Midbrain (tissue), 1 donor: ENCODE measurements at places on chromosomes 7 and 10.

GRCh38 chr7:1654111-1654510, 16.0 kb upstream of the ELFN1 start:
- DNase-seq, result no peak

DNA sequence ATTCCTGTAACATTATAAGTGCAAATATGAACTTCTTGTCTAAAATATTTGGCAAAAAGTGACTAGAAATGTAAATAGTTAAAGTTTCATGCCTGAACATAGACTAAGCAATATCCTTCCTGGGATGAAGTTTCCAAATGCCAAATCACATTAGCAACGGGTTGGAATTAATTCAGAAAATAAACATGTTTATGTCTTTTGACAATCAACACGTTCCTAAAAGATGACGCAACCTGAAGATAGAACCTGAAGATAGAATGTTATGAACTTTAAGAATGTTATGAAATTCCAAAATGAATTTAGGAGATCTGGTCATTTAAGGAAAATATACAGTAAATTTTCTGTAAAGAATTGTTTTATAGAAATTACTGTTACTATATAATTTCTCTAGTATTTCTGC, 9.2 kb downstream of the LAMB4 start:
- no peak for DNase-seq

DNA sequence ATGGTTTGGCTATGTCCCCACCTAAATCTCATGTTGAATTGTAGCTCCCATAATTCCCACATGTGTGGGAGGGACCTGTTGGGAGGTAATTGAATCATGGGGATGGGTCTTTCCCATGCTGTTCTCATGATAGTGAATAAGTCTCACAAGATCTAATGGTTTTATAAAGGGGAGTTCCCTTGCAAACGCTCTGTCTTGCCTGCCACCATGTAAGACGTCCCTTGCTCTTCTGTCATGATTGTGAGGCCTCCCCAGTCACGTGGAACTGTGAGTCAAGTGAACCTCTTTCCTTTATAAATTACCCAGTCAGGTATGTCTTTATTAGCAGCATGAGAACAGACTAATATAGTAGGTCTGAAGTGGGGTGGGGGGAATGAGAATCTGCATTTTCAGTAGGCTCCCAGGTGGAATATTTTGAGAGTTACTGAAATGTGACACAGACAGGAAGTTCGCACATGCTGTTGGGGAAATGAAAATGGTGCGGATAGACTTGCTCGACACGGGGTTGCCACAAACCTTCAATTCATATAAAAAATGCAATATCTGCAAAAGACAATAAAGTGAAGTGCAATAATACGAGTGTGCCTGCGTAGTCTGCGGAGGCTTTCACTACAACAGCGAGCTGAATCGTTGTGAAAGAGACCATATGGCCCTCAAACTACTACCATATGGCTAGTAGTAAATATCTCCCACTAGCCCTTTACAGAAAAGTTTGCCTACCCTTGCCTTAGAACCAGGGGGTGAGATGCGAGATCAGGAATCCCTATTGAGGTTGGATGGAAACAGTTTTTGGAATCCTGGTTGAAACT, 166.1 kb downstream of the GRK5 start:
- DNase-seq, result no peak

DNA sequence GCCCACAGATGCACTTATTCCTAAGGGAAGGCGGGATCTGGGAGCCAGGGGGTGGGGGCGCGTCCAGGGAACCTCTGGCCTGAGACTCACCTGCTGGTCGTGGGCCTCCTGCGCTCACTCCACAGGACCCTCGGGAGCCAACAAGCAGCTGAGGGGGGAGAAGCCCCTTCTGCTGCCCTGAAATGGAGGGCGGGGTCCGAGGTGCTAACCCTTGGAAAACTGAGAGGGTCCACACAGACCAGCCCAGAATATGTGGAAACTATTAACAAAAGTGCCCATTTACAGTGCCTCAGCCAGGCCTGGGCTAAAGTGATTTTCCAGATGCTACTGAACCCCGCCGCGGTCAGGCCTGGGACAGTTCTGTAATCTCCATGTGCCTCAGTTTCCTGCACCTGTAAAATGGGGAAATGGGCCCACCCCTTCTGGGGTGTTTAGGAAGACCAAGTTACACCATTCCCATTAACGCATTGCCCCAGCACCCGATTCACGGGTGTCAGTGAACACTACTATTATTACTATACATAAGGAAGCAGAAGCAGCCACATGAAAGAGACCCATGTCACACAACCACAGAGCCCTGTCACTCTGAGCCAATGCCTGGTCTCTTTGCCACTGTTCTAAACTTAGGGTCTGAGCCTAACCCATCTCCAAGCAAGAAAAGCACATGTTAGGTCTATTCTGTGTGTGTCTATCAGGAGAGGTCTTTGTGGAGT, 630 bp upstream of the VSTM4 start:
- no peak for DNase-seq

DNA sequence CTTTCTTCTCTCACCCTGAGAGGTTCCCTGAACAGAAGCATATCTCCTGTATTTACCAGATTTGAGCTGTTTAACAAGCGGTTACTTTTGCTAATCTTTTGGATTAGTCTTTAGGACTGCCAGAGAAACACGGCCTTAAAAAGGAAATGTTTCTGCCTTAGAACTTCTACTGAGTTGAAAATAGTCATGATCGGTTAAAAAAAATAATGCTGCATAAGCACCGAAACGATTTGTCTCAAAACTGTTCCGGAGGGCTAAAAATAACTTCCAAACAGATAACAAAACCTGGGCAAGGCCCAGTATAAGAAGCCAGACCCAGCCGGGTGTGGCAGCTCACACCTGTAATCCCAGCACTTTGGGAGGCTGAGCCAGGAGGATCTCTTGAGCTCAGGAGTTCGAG, 43.3 kb upstream of the CYTH3 start:
- DNase-seq, result no peak

DNA sequence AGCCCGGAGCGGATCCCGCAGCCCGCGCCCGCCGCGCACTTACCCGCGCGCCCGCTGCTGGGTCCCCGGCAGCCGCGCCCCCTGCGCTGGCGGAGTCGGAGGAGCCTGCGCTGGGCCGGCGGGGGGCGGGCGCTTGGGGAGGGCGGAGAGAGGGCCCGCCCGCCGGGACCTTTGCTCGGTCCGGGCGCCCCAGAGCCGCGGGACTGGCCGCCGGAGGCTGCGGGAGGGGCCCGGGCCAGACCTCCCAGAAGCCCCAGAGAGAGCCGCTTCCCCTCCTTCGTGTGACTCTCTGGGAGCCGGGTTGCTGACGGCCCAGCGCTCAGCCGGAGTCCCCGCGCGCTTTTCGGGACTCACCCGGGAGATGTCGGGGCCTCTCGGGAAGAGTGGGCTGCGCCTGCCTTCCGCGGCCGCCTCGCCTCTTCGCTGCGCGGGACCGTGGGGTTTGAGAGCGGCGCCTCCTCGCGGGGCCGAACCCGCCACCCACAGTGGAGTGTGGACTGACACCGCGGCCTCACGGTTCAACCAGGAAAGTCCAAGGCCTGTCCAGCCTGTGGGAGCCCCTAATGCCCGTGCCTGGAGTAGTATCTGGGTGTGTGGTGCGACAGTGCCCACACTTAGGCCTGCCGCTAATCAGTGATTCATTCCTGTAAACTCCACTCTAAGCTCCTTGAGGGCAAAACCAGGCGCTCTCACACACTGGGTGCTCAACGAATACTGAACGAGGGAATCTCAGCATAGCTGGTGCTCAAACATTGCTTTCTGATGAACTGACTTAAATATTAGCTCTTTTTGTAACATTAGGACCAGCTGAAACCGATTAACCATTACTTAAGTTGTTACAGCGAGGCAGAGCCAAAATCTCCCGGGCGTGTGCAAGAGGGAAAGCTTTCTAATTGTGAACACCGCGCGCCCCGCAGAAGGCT, at the start of gene GSDME:
GSDME (minus strand) TSS at position 112 of the 923 bp plus-strand sequence. CDS start 7,690 bp downstream, outside the sequence.
- peak; percentile 54 for DNase-seq

DNA sequence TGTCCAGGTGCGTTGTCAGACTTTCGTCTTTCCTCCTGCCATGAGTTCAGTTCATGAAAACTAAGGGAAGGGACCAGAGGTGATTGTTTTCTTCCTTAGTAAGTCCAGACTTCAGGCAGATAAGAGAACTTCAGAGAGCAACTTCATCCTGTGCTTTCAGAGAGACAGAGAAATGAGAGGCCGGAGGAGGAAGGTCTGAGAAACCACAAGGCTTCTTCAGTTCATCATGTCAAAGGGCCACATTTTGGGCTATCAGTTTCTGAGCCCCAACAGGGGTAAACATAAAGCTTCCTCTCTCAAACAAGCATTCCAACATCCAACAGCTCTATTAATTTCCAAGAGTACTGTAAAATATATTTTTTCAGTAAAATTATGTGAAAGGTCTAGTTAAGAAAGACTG, 668.4 kb upstream of the NRP1 start:
- DNase-seq, result no peak

- no peak for DNase-seq
Measured at GRCh38 chr7:94698275-94698674, 42.3 kb upstream of the SGCE start.

- DNase-seq, result no peak
Measured at GRCh38 chr7:97601931-97602457, 129.9 kb upstream of the TAC1 start.

DNA sequence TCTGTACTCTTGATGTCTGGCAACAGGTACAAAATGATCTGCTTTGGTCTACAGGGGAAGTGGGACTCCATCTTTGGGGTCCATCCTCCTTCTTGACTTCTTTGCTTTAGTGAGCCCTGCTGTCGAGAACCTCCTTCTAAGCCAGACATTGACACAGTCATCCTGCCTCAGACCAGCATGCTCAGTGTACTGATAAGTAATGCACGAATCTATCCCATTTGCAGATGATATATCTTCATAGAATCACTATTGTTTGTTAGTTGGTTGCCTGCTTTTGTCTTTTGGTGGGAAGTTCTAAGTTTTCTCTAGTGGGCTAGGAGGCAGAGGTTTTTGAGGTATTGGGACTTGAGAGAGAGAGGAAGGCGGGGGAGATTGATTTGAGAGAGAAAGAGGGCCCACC, 8.9 kb downstream of the H2BK1 start:
- DNase-seq, result no peak

GRCh38 chr10:33265621-33266020, 68.8 kb downstream of the NRP1 start:
- no peak for DNase-seq

DNA sequence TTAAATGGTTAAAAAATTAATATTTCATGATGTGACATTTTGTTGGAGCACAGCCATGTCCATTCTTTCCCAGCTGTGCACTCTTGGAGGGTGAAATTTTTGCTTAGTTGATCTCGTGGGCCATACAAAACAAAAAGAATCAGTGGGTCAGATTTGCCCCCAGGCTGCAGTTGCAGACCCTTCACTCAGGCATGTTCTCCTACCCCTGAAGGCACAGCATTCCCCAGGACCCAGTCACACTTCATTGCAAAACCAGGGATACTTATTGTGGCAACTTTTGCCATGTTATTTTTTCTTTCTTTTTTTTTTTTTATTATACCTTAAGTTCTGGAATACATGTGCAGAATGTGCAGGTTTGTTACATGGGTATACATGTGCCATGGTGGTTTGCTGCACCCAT, 6.0 kb downstream of the TAS2R40 start:
- no peak for DNase-seq

DNA sequence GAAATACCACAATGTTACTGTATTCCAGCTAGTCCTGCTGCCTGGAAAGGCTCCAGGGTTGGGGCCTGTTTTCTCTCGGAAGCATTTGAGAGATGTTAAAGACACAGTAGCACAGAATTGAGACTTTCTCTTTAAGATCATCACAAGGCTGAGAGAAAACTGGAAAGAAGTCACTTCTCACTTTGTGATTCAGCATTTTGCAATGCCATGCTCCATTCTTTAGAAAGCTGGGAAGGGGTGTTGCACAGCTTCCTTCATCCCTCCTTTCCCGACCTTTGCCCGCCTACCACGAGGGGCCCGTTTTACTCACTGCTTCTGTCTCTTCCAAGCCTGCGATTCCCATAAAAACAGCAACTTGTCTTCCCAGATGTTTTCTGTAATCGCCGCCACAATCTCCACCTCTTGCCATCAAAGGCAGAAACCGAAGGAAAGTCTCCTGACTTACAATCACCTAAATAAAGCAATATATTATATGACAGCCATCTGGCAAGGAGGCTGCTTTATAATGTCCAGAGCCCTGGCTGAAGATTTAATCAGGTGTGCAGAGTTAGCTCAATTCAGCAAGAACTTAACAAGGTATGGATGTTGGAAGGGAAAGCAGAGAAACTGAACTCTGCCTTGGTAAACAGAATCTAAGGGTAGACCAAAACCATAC, 18.9 kb downstream of the NOD1 start:
- DNase-seq, result no peak

GRCh38 chr7:129188372-129188891, at the start of gene SMO:
Gene SMO (plus strand): TSS chr7:129188633. CDS start chr7:129189152, 519 bp downstream.
- peak; percentile 8 for DNase-seq

- DNase-seq, result no peak
Measured at GRCh38 chr10:86364491-86365345, 1.9 kb downstream of the GRID1 start.

DNA sequence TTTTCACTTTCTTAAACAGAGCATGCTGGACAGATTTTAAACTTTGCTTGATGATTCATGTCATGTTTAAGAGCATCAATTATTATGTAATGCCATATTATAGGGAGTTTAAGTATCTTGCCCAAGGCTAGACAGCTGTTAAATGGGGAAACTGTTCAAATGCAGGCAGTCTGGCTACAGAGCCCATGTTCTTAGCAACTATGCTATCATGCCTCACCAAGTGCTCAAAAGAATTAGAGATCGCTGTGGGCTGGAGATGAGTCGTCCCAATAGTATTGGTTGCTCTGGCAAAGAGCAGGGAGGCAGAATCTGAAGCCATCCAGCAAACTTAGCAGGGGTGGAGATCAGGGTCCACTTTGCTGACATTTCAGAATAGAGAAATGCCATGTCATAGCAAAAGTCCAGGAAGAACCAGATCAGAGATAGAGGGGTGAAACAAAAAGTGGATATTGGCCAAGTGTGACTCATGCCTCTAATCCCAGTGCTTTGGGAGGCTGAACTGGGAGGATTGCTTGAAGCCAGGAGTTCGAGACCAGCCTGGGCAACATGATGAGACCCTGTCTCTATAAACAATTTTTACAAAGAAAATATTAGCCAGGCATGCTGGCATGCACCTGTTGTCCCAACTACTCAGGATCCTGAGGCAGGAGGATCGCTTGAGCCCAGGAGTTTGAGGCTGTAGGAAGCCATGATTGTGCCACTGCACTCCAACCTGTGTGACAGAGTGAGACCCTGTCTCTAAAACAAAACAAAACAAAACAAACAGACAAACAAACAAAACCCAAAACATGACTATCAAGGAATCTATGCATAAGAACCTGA, 57.8 kb downstream of the BAMBI start:
- DNase-seq, result no peak

DNA sequence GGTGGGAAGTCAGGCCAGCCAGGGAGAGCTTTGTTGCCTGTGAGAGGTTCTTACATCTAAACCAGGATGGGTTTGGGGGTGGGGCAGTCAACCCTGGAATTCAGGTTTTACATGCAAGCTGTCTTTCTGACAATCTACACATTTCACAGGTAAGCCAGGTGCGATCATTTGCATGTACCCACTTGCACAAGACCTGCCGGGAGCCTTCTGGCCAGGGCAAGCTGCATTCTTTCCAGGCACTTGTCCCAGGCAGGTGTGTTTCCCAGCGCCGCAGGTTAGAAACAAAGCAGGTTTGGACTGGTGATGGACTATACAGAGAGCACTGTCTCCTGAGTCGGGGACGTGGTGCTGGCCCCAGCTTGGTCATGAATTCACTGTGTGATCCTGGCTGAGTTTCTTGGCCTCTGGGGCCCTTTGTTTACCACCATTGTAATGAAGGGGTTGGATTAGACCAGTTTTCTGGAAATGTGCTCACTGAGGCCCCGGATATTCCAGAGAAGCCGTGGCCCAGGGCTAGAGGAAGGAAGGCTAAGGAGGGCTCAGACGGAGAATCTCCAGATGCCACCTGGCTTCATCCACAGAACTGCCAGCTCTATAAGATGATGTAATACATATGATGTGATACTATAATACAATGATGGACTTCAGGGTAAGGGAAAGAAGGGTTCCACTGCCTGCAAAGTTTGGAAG, 205.2 kb upstream of the SVIL start:
- DNase-seq, result no peak
